ENCODE measurements at places on chromosomes 1 and 21. TPM values are rescaled to one million over a fixed set of nuclear protein-coding genes. Genes with fewer than 3 reads are reported as not detected.

DNA sequence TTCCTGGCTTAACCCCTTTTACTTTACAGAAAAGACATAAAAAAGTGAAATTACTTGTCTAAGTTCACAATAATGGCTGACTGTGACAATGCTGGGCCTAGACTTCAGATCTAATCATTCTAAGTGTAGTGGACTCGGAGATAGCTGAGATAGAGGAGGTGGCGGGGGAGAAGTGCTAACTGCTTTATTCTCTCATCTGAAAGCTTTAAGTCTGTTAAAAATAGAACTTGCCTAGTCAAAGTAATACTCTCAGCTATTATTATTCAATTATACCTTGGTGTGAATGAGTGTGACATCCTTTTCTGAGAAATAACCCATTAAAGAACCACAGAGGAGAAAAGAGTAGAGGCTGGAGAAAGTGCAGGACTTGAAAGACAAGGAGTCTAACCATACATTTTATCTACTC is 96.1 kb upstream of the OLIG2 start:
- no peak for DNase-seq

DNA sequence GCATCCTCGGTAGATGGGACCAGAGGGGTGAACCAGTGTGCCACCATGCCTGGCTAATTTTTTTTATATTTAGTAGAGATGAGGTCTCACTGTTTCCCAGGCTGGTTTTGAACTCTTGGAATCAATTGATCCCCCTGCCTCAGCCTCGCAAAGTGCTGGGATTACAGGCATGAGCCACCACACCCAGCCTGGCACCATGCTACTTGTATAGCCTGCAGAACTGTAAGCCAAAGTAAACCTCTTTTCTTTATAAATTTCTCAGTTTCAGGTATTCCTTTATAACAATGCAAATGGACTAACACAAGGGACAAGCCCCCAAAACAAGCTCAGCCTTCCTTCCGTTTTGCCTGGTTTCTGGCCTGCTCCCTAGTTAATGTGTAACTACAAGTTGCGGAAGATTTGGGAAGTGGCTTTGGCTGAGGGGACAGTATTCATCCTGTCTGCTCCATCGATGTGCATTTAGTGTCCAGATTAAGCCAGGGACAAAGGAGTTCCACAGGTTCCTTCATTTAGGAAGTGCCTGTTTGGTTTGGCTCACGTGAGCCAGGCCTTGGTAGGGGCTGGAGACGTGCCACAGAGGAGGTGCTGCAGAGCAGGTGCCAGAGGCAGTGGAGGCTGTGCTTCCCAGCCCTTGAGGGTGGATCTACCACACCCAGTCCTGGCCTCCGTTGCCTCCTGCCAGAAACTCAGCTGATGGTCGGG is 4.4 kb downstream of the AVPR1B start:
- no peak for DNase-seq

GRCh38 chr1:7463526-7463925 is 307.6 kb upstream of the VAMP3 start:
- DNase-seq, result no peak

DNA sequence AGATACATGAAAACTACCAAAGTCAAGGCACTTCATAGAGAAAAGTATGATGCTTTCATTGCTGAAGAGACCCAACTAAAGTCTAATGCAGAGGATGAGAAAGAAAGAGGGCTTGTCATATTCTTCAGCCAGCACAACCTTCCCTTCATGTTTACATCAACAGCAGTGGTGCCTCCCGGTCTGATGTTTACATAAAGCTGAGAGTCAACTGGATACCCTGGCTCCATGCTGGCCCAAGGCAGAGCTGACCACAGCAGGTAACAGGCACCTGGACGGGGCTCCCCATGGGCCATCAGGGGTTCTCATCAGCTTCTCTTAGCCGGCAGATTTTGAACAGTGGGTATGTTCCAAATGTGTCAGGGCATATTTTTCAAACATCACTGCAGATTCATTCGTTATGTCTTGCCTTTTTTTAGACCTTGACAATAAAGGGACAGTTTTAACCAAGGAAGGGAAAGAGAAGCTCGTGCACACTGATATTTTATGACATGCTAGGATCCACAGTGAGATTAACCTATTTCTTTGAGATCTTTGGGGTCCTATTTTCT is 117.1 kb downstream of the NRIP1 start:
- no peak for DNase-seq

DNA sequence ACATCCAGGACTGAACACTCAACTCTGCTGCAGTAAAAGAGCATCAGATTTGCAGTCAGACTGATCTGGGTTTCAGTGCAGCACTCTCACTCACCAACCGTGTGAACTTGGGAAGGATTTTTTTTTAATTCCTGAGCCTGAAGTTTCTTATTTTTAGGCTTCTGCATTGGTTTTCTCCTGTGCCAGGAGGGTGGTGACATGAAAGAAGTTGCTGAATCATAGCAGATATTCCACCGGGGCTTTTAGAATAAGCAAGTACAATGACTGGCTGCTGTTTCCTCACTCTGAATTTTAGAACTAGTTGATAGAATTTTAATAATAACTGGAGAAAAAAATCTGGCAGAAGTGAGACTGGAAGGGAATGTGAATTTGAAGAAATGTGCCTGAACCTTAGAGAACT is 11.6 kb downstream of the ADAM30 start:
- no peak for DNase-seq

- peak; percentile 100 for DNase-seq
Observed at GRCh38 chr1:44327679-44328491, 27.2 kb downstream of the ERI3 start.

DNA sequence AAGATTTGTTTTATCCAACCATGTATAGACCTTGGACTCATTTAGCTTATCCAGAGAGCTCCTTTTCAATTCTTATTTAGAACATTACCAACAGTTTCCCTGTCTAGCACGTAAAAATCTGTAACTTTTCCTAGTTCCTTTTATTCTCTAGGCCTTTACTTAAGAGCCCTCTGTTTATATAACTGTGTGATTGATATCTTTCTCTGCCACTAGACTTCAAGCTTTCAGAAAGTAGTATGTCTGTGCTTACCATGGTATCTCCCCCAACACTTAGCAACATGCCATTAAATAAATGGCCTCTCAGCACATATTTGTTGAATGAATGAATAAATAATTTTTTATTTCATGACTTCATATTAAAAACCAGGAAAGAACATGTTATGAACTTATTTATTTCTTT is 209.4 kb downstream of the PTPRC start:
- DNase-seq, result no peak

DNA sequence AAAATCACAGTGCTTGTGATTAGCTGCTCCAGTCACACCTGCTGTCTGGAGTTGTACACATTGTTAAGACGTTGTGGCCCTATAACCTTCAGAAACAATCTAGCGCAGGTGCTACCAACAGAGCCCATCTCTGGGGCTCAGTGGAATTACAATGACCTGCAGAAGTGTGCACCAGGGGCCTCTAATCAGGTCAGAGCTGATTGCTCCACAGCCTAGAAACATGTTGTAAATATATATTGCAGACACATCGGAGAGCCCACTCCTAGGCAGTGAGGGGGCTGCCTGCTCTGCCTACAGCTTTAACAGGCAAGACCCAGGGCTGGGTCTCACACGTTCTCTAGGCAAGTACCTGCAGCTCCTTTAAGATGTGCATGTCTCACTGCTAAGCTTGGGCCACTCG is 302.0 kb downstream of the SIPA1L2 start:
- DNase-seq, result no peak

GRCh38 chr1:36136535-36136934 is 11.5 kb upstream of the COL8A2 start:
- DNase-seq, result peak; percentile 44

Gene CAMSAP2
- total RNA-seq, result 79.7 TPM

Gene CFHR1
- not detected for total RNA-seq

Gene LY9
- not detected for total RNA-seq

Gene ARHGEF16
- 5.9 TPM for total RNA-seq

Gene PLA2G2F
- not detected for total RNA-seq

All from mammary epithelial cell (primary cell).